DMS79 treated with DMSO at 0.1 percent for 48 hours (cell line): ENCODE measurements at places on chromosomes 7 and 10.

DNA sequence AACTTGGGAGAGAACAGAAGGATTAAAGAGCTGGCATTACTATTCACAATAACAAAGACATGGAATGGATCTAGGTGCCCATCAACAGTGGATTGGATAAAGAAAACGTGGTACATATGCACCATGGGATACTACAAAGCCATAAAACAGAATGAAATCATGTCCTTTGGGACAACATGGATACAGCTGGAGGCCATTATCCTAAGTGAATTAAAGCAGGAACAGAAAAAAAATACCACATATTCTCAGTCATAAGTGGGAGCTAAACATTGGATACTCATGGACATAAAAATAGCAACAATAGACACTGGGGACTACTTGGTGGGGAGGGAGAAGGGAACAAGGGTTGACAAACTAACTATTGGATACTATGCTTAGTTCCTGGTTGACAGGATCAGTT, 133.2 kb upstream of the ITGB1 start:
- DNase-seq = no peak

DNA sequence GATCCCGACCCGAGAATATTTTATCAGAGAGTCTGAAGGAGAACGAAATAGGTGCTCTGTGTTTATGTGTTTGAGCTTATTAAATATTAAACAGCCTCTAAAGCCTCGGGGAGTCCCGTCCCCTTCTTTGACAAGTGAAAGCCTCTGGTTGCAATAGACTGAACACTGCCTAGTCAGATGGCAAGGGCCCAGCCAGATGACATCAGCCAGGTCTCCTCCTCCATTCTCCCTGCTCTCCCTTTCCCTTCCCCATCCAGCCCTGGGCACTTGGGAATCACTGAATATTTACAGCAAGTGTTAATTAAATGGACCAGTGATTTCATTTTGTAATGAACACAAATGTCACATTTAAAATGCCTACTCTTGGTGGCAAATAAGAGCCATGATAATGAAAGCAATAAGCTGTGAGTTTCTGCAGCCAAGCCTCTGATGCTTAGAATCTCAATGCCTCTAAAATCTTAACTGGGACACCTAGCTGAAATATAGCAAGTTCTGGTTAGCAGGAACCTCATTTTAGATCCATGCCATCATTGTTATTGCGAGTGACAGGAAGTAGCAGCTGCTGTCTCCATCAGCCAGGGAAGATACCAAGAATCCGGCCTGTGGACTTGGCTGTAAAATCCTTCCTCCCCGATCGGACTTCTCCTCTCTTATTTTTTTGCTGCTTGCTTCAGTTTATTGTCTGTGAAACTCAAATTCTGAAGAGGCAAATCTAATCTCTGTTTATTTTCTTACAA, 202.1 kb downstream of the PRPF18 start:
- DNase-seq = no peak

DNA sequence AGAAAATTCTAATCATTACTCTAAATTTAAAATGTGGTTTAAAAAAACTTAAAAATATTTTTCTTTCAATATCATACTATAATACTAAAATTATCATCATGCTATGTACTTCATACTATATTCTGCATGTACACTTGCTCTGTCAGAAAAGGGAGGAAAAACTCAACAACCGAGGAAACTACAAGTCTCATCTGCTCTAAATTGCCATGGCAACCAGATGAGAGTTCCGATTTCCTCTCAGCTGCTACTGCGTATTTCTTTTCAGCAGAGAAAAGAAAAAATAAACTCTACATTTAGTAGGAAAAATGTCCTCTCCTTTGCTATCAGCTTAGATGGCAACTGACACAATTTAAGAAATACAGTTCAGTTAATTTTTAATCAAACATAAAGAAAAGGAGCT, 178.9 kb downstream of the SRPK2 start:
- no peak for DNase-seq

DNA sequence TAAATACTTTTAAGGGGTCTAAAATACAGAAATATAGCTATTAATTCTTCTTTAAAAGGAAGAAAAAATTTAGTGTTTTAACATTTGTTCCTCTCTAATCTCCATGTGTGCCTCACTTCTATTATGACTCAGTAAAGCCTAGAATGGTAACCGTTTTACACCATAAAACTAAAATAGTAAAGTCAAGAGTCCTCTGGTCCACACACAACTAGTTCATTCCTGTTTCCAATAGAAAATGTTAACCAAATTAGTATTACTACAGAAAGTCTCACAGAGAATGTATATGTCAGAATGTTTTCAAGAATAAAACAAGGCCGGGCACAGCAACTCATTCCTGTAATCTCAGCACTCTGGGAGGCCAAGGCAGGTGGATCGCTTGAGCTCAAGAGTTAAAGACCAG, 55.8 kb downstream of the CNOT4 start:
- no peak for DNase-seq

- DNase-seq = no peak
Measured at GRCh38 chr10:34941471-34942357, 126.6 kb upstream of the PARD3 start.

DNA sequence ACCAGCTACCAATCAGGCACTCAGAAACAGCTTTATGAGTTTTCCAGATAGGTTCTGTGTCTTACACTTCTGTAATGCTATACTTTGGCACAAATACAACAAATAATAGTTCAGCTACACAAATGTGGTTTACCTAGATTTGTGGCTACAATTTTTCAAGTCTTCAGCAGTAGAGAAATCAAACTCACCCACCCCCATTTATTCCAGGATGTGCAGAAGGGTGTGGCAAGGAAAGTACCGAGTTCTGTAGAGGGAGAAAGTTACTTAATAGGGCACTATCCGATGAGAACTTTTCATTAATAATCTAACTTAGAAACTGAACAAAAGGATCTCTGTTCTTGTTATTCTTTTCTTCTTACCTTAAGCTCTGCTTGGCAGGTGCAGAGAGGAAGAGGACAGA, 30.3 kb upstream of the ATP6V0A4 start:
- no peak for DNase-seq

DNA sequence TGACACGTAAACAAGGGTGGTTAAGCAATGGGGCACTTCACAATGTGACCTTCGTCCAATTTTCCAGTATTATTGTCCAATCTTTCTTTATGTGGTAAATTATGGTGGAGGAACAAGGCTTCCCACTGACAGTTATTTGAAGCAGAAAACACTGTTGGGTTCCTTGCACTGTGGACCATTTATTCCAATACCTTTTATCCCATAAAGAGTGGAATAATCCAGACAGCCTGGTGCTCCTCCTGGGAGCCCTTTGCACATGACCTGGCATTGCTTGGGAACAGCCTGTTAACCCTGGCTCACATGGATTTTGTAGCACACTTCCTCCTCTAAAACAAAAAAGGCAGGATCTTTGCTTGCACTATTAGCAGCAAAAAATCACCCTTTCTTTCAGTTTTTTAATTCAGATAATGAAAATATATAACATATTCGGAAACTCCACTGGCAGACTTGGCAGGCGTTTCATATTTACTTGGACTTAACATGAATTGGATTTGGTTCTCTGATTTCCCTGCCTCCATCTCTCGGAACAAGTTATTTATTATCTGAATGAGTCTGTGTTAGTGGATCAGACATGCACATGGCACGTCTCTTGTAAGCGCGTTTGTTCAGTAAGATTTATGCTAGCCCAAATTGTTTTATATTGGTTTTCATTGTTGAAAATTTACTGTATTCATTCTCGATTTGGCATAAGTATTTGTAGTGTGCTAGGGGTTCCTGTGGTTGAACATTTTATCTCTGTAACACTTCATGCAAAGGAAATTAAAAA, 59.3 kb downstream of the BMPER start:
- no peak for DNase-seq

DNA sequence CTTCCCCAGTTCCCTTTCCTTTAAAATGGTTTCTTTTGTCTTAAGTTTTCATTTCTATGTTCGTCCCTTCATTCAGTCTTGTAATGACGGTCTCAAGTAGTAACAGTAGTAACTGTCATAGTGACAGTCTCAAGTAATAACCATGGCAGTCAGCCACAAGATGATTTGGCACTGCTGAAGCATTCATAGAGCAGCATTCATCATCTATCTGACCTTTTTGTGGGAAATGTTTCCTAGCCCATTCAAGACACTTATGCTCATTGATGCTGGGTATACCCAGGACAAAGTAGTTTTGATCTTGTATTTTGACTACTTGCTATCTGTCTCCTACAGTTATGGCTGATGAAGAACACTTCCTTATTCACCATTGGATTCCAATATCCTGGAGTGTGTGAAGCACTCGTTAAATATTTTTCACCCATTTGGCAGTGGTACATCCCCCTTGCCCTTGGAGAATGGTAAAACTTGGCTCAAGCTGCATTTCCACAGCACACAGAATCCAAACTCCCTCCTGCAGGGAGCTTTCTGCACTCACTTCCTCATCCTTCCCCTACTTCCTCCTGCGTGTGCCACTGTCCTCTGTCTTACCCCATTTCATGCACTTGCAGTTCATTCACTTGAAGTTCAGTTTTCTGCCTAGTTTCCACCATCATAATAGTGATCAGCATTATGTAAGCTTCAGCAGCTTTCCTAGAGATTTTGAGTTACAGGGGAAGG, 19.0 kb downstream of the GIMAP4 start:
- no peak for DNase-seq

GRCh38 chr10:18312374-18313139, 172.3 kb downstream of the CACNB2 start:
- no peak for DNase-seq

GRCh38 chr7:98978672-98979071, 100.3 kb downstream of the TRRAP start:
- DNase-seq = no peak

- DNase-seq = peak; percentile 40
Measured at GRCh38 chr10:74875966-74876365, 49.6 kb downstream of the KAT6B start.

GRCh38 chr10:51321980-51322379, 247.7 kb downstream of the PRKG1 start:
- no peak for DNase-seq

DNA sequence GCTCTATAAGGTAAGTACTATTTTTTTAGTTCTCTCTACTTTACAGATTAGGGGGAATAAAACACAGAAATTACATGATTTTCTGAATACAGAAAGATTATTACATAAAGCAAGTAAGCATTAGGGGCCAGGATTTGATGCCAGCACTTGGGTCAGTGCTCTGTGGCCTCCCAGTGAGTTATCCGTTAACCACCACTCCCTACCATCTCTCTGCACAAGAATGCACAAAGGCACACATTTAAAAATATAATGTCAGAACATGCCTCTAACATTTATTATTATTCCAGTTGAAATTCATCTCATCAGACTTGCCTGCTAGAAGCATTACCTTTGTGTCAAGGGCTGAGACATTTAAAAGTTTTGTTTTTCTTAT, 59.0 kb downstream of the MET start:
- DNase-seq = no peak

GRCh38 chr7:89775459-89775858, 378.8 kb upstream of the STEAP1 start:
- DNase-seq = no peak

DNA sequence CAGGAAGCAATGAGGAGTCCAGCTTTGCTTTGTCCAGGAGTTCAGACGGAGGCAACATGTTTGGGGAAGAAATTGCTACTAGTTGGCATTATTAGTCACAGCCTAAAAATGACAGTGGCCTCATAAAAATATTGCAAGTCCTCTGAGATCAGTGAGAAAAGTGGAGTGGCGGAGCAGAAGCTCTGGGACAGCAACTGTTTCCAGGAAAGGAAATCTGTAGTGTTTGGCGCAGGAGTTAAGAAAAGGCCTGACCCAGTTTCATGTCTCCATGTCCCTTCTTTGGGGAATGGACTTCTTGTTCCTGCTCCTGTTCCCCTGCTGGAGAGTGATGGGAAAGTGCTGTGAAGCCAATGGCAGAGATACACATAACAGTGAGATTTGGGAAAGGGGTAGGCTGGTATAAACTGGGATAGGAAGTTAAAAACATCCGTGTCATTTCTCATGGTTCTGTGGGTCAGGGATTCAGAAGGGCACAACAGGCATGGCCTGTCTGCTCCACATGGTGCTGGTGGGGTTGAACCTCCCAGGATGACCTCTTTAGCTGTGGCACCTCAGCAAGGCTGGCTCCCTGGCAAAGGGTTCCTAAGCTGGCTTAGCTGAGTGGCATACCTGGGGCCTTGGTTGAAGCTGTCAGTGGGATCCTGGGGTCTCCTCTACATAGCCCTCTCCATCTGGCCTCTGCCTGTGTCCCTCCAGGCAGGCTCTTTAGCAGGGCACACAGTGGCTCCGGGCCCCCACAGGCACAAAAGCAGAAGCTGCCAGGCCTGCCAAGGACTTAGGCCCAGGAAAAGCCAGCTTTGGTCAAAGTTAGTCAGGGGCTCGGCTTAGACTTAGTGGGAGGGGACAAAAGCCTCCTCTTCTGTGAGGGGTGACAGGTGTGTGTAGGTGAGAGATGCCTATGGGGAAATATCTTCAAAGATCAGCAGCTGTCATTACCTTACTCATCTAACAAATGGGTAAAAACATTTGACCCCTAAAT, 77.7 kb downstream of the WDFY4 start:
- no peak for DNase-seq

DNA sequence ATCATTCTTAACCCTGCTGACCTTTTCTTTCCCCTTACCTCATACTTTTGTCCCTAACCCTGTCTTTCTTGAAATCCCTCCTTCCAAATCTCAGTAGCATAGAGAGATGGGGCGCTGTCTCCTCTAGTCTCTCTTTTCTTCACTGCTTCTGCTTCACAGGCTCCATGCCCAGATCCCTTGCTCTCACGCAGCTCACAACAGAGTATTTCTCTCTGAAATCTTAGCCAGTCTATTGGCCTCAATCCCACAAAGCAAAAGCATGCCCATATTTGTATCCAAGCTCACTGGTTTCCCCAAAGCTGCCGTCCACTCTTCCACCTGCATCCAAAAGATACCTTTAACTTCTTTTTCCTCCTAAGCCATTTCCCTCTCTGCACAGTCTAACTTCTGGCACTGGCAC, 526.8 kb downstream of the PLXDC2 start:
- DNase-seq = no peak

GRCh38 chr10:84762754-84763394, 434.5 kb downstream of the CCSER2 start:
- DNase-seq = no peak

GRCh38 chr10:85613391-85613790, 753.2 kb downstream of the GRID1 start:
- no peak for DNase-seq

GRCh38 chr10:88886557-88886956, 6.5 kb downstream of the STAMBPL1 start:
- DNase-seq = no peak

GRCh38 chr10:7795605-7796004, 7.6 kb downstream of the ATP5F1C start:
- no peak for DNase-seq

DNA sequence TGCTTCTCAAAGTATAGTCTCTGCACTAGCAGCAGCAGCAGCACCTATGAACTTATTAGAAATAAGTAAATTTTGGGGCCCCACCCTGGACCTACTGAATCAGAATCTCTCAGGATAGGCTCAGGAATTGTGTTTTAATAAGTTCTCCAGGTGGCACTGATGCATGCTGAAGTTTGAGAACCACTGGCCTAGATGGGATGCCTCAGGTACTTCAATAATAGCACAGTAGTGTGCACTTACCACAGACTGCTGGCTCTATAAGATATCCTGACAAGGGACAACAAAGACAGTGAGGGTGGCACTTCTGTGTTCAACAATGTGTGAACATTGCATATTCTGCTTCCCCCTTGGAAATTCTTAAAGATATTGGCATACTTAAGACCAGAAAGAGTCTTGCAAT, 64.7 kb upstream of the HABP2 start:
- no peak for DNase-seq

- DNase-seq = no peak
Measured at GRCh38 chr10:125637496-125637895, 45.5 kb downstream of the TEX36 start.
